NCI-H345 (cell line): ENCODE measurements at places on chromosomes 3 and 15.

- no peak for DNase-seq
Observed at GRCh38 chr15:43239732-43240491, 19.1 kb upstream of the EPB42 start.

GRCh38 chr3:10748040-10748439 lies 68.0 kb upstream of the SLC6A11 start:
- DNase-seq = no peak

DNA sequence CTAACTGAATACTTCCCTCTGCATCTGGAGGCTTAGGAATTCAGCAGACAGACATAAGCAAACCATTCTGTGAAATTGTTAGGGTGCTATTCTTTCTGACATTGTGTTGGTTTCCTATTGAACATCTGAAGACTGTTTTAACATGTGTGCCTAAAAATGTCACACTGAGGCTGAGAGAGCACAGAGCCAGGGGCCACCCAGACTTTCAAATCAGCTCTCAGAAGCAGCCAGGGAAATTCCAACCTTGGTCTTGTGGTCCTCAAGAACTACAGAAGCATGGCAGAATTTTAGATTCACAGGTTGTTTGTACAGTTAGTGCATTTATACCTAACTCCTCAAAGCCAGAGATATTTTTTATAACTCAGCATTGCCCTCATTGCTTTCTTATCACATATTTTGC lies 929.2 kb upstream of the CFAP20DC start:
- no peak for DNase-seq

DNA sequence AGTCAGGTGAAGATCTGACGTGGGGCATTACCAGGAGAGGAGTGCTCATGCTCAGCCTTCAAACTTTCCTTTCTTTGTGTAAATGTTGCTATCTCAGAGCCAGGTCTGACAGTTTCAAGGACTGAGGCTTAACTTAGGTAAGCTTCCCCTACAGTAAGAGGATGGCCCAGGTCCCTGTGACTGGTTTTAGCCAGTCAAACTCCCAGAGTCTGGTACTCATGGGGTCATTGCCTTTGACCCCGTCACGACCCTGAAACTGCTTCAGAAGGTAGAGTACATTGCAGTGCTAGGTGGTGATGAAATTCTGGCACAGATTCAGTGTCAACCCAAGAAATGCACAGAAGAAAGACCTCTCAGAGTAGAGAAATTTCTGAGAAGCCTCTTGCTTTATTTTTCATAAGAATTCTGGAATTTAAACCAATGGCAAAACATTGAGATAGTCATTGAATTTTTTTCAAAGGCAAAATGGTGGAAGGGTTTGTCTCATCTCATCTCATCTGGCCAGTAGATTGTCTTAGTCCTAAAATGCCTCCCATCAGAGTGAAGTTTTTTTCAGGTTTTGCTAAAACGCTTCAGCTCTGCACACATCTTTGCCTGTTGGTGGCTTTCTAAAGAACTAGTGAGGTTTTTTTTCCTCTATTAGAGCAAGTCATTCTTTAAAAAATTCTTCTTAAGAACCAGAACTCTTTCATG lies 23.1 kb downstream of the ZBTB38 start:
- DNase-seq = no peak

DNA sequence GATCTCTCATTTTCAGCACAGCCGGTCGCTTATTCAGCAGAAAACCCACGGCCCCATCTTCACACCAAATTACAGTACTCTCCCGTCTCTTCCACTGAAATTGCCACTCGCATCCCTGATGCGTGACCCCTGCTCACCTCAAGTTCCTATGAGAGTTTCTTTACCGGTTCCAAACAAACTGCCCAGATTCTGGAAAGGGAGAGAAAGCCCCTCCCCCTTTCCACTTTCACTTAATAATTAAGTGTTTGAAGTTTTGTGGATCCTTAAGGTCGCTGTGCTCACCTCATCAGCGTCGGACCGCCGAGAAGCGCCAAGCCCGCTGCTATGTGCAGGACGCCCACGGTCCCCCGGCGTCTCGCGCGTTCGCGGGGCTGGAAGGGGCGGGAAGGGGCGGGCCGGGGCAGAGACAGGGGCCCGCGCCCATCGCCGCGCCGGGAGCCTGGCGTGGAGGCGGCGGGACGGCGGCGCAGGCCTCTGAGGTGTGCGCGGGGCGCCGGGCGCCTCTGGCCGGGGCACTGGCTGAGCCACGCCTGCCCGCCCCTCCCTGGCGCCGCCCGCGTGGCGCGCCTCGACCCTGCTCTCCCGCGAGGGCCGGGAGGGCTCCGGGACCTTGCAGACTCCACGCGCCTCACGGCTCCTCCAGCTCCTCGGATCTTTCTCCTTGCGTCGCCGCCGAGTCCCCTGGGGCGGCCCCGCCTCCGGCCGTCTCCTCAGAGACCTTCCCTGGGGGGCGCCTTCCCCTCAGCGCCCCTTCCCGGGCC lies at the start of gene GPR156:
TSS of gene GPR156 (minus strand) at position 476 of the 761 bp plus-strand sequence. CDS start 41,124 bp downstream, outside the sequence.
- no peak for DNase-seq

DNA sequence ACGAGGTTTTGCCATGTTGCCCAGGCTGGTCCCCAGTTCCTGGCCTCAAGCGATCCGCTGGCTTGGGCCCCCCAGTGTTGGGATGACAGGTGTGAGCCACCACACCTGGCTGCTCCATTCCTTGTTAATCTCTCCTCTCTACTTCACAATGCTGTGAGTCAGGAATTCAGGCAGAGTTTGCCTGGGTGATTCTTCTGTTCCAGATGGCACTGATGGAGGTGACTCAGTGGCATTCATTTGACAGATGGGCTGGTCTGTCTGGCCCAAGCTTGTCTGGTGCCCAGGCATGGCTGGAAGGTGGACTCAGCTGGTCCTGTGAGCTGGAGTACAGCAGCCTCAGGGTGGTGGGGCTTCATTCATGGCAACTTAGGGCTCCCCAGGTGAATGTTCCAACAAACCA lies 43.2 kb downstream of the SLC6A20 start:
- DNase-seq = no peak

- DNase-seq = no peak
Observed at GRCh38 chr15:92883163-92883875, 16.8 kb upstream of the CHD2 start.

- DNase-seq = no peak
Observed at GRCh38 chr3:18964640-18965039, 183.7 kb upstream of the KCNH8 start.

DNA sequence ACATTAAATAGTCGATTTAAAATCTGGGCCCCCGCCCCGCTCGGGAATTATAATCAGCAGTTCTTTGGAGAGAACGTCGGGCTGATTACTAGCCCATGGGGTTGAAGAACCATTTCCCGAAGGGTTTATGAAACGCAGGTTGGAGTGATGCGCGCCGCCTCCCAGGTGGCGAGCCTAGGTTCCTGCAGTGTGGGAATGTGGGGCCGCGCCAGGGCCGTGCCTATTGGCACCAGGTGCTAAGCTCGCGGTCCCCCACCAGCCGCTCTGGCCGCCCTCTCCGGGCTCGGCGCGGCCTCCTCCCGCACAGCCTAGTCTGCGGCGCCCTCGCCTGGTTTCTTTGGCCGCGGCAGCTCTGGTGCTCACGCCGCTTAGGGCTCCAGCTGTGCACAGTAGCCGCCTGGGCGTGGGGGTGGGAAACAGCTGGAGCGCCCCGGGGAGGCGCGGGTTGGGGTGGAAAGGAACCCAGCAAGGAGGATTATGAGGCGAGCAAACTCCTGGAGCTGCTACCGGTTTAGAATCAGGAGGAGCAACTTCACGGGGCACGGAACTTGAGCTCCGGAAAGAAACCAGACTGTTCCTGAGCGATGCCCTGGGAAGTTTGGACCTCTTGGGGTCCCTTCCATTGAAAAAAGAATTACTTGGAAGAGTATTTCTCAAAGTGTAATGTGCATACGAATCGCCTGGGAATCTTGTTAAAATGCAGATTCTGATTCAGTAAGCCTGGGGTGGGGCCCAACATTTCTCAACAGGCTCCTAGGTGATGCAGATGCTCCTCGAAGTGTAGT lies 5.6 kb upstream of the MECOM start:
- DNase-seq = peak; percentile 71

- DNase-seq = no peak
Observed at GRCh38 chr3:122665226-122665786, 15.3 kb upstream of the PARP14 start.

- DNase-seq = no peak
Observed at GRCh38 chr3:55512571-55513343, 25.7 kb upstream of the WNT5A start.

- no peak for DNase-seq
Observed at GRCh38 chr3:816605-817004, 276.2 kb upstream of the CNTN6 start.

DNA sequence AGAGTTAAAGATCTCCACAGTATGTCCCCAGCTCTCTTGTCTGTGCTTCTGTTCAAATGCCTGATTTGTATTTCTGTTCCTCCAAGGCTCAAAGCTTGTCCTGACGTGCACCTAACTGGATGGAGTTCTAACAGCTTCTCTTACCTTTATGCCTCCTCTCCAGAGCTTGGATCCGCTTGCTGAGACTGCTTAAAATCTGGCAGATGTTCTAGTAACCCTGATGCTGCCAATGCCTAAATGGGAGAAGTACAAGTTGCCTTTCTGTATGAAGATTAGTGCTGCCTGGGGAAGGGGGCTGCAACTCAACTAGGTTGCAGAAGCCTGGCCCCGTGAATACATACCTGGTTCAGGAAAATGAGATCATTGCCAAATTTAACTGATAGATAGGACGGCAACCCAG lies 354.5 kb upstream of the KCNMB2 start:
- DNase-seq = peak; percentile 50

- no peak for DNase-seq
Observed at GRCh38 chr3:26752466-26752865, 129.9 kb downstream of the LRRC3B start.

- DNase-seq = no peak
Observed at GRCh38 chr3:127858521-127858920, 36.2 kb upstream of the MGLL start.
